ENCODE measurements at places on chromosomes 7 and 10. TPM values are rescaled to one million over a fixed set of nuclear protein-coding genes. Genes with fewer than 3 reads are reported as not detected.

The PON1 gene
- not detected for total RNA-seq

The MBL2 gene
- total RNA-seq, result not detected

The SUV39H2 gene
- 13.8 TPM for total RNA-seq

The PALD1 gene
- total RNA-seq, result not detected

The PRR15 gene
- 286 TPM for total RNA-seq
